ENCODE measurements at places on chromosomes 4 and X.

- H3K4me1 ChIP-seq, result no peaks in the 10 kb centered on the region
- no peaks in the 10 kb centered on the region for H3K36me3 ChIP-seq
- no peak overlapping the region for H3K4me3 ChIP-seq
- H3K27me3 ChIP-seq, result no peaks in the 10 kb centered on the region
- no peak for DNase-seq
These were observed 372.9 kb upstream of the TENM3 start for GRCh38 chr4:181870326-181870725.

- peaks cover 7% of the 10 kb centered on the region for H3K36me3 ChIP-seq
- no peak overlapping the region for H3K4me3 ChIP-seq
- no peak overlapping the region for H3K27ac ChIP-seq
- H3K27me3 ChIP-seq, result no peaks in the 10 kb centered on the region
These were observed 46.7 kb downstream of the RUFY3 start for GRCh38 chr4:70768301-70768948.

DNA sequence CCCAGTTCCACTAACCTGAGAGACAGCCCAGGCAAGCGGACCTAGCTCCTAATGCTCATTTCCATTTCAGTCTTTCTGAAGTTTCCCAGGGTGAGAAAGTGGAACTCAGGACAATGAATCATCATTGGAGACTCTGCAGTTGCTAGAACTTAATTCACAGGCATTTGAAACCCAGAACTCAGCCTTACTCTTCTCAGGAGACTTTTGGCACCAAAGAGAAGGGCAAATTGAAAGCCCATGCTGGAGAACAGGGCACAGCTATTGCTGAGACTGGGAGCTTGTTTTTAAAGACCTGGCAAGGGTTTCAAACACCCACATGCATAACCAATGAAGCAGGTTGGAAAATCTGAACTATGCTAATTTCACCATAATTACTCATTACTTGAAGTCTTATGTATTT, 36.0 kb downstream of the BST1 start:
- no peak for DNase-seq
- peak overlapping the region; percentile 35 for H3K4me3 ChIP-seq
- H3K27me3 ChIP-seq, result no peaks in the 10 kb centered on the region
- H3K4me1 ChIP-seq, result peaks cover 51% of the 10 kb centered on the region

GRCh38 chr4:168150420-168151050, 58.2 kb downstream of the ANXA10 start:
- H3K4me1 ChIP-seq, result peaks cover 8% of the 10 kb centered on the region
- DNase-seq, result no peak
- no peaks in the 10 kb centered on the region for H3K36me3 ChIP-seq
- no peaks in the 10 kb centered on the region for H3K27me3 ChIP-seq

- H3K4me1 ChIP-seq, result no peaks in the 10 kb centered on the region
- H3K36me3 ChIP-seq, result no peaks in the 10 kb centered on the region
- DNase-seq, result no peak
- H3K4me3 ChIP-seq, result no peak overlapping the region
These were observed 395.3 kb downstream of the STPG2 start for GRCh38 chr4:97747945-97748344.

Data from activated T-helper 1 cell treated with anti-CD3 and anti-CD28 coated beads, Interleukin-12 subunit alpha, Interleukin-12 subunit beta, Interleukin-2, Interleukin-4 antibody, amounts not matched to agents 30 ng/mL and 10 ng/mL and 1 ng/mL, durations not matched to agents 14 hours and 24 hours and 36 hours (primary cell).